Keratinocyte (primary cell): ENCODE measurements at places on chromosomes 1 and 21. TPM values are rescaled to one million over a fixed set of nuclear protein-coding genes. Genes with fewer than 3 reads are reported as not detected.

The VANGL2 gene
- 10.9 to 17.6 TPM (median 11.4 TPM) in 3 replicates for polyA plus RNA-seq

DNA sequence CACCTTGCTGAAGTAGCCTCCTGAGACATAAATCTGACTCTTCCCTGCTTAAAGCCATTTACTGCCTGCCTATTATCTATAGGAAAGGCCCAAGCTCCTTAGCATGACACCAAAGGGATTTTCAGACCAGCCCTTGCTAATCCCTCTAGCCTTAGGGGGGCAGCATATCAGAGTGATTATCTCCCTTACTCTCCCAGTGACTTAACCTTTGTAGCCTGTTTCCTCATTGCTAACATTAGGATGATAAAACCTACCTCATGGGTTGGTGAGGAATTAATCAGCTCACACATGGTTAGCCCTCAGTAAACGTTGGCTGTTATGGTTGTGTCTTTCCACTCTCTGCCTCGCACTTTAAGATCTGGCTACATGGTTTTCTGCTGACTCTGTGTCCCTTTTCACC lies 70.1 kb downstream of the ROR1 start:
- DNase-seq, result no peak

The OLFML3 gene
- polyA plus RNA-seq, result 2.3 to 4.4 TPM (median 2.8 TPM) in 3 replicates

The GUCA2A gene
- polyA plus RNA-seq, result not detected in 3 replicates

GRCh38 chr1:67158401-67158800 lies 7.9 kb upstream of the IL23R start:
- no peak for DNase-seq

The ATP5PO gene
- polyA plus RNA-seq, result 231 to 359 TPM (median 273 TPM) in 3 replicates

GRCh38 chr1:200157715-200158114 lies 130.2 kb downstream of the NR5A2 start:
- DNase-seq, result no peak

The SKI gene
- 3.8 to 10.1 TPM (median 4.8 TPM) in 3 replicates for polyA plus RNA-seq

GRCh38 chr1:213683529-213683928 lies 304.2 kb upstream of the PROX1 start:
- DNase-seq, result no peak

DNA sequence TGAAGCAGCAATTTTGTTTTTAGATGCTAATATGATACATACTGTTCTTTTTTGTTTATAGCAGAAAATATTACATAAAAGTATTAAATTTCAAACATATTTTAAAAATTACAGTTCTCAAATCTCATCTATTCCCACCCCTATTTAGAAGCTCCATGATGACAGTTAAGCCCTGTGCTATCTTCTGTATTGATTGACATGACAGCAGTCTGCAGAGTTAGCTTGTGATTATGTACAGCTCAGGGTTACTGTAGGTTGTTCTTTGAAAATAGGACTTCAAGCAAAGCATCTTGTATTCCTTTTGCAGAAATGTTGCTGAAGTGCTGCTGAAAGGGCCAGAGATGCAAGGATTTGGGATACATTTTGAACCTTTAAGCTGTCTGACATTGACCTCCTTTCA lies 8.2 kb downstream of the GPSM2 start:
- no peak for DNase-seq

GRCh38 chr1:240031009-240031408 lies 60.7 kb upstream of the FMN2 start:
- no peak for DNase-seq

DNA sequence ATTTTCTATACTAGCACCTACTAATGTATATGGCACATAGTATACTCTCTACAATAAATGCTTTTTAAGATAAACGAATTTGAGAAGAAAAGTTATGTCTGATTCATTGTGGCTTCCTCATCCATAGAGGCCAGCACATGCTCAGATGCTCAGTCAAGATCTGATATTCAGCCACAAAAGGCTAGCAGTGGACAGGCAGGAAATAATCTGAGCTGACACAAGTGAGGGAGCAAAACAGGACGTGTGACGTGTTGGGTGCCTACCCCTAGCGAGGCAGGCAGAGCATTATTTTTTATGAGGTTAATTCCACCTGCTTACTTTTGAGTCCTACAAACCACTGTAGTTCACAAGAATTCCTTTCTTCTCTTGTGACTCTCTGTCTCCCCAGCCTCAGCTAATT lies 550.9 kb downstream of the SMYD3 start:
- no peak for DNase-seq

- DNase-seq, result no peak
These were observed 17.6 kb downstream of the HTR6 start for GRCh38 chr1:19682257-19682656.
